ENCODE measurements at places on chromosomes 1 and 21. TPM values are rescaled to one million over a fixed set of nuclear protein-coding genes. Genes with fewer than 3 reads are reported as not detected.
A peak's percentile ranks its signal among the peaks of the same experiment; 100 is the strongest.

- H3K4me1 ChIP-seq = peaks cover 92% of the 10 kb centered on the region
- no peaks in the 10 kb centered on the region for H3K27me3 ChIP-seq
- peak; percentile 39 for DNase-seq
- H3K4me3 ChIP-seq = peak overlapping the region; percentile 45
- peaks cover 11% of the 10 kb centered on the region for H3K36me3 ChIP-seq
Observed at GRCh38 chr1:234961456-234962339, 166.9 kb downstream of the TOMM20 start.

DNA sequence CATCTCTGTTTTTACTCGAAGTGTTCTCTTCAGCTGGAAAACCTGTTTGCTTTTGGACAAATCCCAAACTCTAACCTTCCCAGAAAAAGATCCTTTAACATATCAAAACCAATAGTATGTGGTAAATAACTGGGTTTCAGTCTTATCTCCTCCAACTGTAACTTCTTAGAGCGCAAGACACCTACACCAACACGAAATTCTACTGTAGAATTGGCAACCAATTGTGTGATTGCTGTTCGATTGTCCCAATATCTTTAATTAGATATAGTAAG lies 5.8 kb upstream of the MPZL1 start:
- peaks cover 43% of the 10 kb centered on the region for H3K4me1 ChIP-seq
- H3K27ac ChIP-seq = peak overlapping the region; percentile 91
- H3K4me3 ChIP-seq = peak overlapping the region; percentile 83
- H3K36me3 ChIP-seq = peaks cover 8% of the 10 kb centered on the region
- no peak for DNase-seq
- H3K27me3 ChIP-seq = no peaks in the 10 kb centered on the region

- DNase-seq = no peak
- H3K36me3 ChIP-seq = no peaks in the 10 kb centered on the region
- H3K4me3 ChIP-seq = no peak overlapping the region
- H3K27me3 ChIP-seq = peaks cover 2% of the 10 kb centered on the region
- H3K27ac ChIP-seq = no peak overlapping the region
Observed at GRCh38 chr1:4379451-4380175, 274.8 kb upstream of the AJAP1 start.

KRTAP19-1 gene
- total RNA-seq = not detected

DNA sequence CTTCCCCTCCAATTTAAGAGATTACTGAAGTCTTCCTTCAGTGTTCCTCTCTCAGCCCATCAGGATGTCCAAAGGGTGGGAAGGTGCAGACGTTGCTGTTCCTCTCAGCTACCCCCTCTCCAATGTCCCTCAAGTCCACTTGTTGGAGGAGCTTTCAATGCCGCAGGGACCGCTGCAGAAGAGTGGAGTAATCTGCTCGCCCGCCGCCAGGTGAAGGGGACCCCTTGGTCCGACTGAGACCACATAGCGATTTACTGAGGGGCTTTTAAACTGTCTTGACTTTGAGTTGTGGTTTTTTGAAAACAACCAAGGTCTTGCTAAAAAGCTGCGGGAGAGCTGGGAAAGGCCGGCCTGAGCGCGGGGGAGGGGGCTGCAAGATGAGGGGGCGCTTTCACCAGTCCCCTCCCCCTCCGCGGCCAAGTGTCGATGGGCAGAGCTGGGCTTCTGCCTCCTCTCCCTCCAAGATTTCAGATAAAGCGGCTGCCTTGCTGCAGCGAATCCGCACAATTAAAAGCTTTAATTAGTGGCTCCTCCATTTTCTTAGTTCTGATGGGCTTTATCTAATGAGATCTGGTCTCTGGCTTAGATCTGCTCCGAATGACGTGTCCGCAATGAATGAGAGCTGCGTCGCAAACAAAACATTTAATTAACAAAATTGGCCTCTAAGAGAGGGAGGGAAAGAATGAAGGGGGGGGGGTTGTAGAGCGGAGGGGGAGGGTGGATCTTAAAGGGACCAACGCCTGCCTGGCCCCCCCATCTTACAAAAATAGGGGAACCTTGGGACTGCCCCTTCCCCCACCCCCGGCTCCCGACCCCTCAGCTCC lies 5.9 kb downstream of the LMO4 start:
- peak overlapping the region; percentile 76 for H3K4me3 ChIP-seq
- peak overlapping the region; percentile 96 for H3K27ac ChIP-seq
- peaks cover 67% of the 10 kb centered on the region for H3K4me1 ChIP-seq
- DNase-seq = peak; percentile 23
- peaks cover 31% of the 10 kb centered on the region for H3K27me3 ChIP-seq

PGBD2 gene
- 2.9 TPM for total RNA-seq

SHE gene
- total RNA-seq = not detected

- peaks cover 71% of the 10 kb centered on the region for H3K4me1 ChIP-seq
- no peaks in the 10 kb centered on the region for H3K27me3 ChIP-seq
- H3K27ac ChIP-seq = peak overlapping the region; percentile 94
- DNase-seq = no peak
Observed at GRCh38 chr21:25420831-25421230, 186.4 kb downstream of the MRPL39 start.

ZNF648 gene
- total RNA-seq = not detected

DNA sequence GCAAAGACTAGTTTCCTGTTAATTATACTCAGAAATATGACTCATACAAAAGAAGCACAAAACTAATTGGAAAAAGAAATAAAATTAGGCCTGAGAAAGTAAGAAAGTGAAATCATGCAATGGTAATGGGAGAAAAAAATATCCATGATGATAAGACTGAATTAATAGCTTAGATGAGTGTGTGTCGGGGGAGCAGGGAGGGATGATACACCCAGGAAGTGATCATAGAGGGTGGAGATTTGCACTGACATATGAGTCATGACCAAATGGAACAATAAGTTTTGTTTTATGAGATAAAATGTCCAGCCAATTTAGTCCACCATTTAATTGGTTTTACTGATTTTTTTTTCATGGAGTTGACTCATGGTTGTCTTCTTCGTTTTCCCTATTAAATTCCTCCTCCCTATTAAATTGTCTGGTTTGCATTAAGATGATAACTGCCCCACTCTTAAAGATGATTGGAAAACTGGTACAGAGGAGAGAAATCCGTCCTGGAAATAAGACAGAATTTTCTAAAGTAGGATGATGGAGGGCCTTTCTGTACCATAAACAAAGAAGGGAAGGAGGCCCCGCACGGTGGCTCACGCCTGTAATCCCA lies 111.7 kb upstream of the KCNJ6 start:
- H3K36me3 ChIP-seq = no peaks in the 10 kb centered on the region
- no peaks in the 10 kb centered on the region for H3K4me1 ChIP-seq
- H3K27me3 ChIP-seq = peaks cover 9% of the 10 kb centered on the region
- no peak overlapping the region for H3K27ac ChIP-seq

GRCh38 chr1:33152685-33153432 lies 29.0 kb downstream of the TRIM62 start:
- peaks cover 7% of the 10 kb centered on the region for H3K36me3 ChIP-seq
- H3K4me3 ChIP-seq = no peak overlapping the region
- DNase-seq = no peak
- H3K27me3 ChIP-seq = no peaks in the 10 kb centered on the region

GRCh38 chr1:226327761-226328162 lies 18.8 kb upstream of the LIN9 start:
- no peak overlapping the region for H3K4me3 ChIP-seq
- no peaks in the 10 kb centered on the region for H3K4me1 ChIP-seq
- DNase-seq = no peak
- H3K27ac ChIP-seq = no peak overlapping the region

- no peak overlapping the region for H3K27ac ChIP-seq
- H3K36me3 ChIP-seq = no peaks in the 10 kb centered on the region
- H3K27me3 ChIP-seq = no peaks in the 10 kb centered on the region
Observed at GRCh38 chr1:223337174-223337869, 26.7 kb downstream of the SUSD4 start.

CYP4B1 gene
- total RNA-seq = not detected

Measured in activated CD4-positive, alpha-beta T cell treated with anti-CD3 and anti-CD28 coated beads for 36 hours (primary cell).